ENCODE measurements at places on chromosomes 16 and 17.

GRCh38 chr17:64739316-64740058 lies 77.4 kb upstream of the SMURF2 start:
- DNase-seq, result no peak

- DNase-seq, result no peak
These were observed 21.1 kb downstream of the EIF4A3 start for GRCh38 chr17:80125656-80126448.

GRCh38 chr17:410543-411401 lies 58.2 kb upstream of the RPH3AL start:
- DNase-seq, result no peak

DNA sequence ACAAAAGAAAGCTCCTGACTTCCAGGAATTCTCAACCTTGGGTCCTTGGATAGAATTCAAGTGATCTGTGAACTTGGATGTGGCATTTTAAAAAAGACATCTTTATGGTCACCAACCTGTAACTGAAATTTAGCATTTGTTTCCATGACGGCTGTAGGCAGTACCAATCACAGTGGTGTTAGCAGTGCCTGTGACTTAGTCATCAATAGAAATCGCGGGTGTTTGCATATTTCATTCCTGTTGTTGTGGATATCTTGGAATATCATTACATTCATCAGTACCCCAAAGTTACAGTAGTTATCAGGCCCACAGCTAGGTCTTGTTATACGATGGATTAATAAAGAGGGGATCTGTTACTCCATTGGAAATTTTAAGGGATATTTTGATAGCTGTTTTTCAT lies 81.6 kb downstream of the CMIP start:
- DNase-seq, result no peak

- DNase-seq, result no peak
These were observed 163.2 kb downstream of the UTP18 start for GRCh38 chr17:51423421-51424160.

DNA sequence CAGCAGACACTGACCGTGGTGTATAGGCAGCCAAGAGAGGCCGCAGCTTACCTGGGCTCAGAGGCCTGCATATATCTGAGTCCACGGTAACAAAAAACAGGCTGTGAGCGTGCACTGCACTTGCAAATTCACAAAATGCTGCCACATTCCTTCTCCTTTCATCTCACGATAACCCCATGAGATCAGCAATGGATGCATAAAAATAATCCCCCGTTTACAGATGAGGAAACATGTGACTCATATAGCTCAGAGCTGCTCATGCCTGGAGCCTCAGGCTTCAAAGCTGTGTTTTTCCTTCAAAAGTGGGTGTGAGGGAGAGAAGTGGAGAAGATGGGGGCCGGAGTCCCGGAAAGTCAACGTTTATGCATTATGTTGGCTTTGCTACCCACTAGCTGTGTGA lies 118.3 kb upstream of the FOXF1 start:
- no peak for DNase-seq

DNA sequence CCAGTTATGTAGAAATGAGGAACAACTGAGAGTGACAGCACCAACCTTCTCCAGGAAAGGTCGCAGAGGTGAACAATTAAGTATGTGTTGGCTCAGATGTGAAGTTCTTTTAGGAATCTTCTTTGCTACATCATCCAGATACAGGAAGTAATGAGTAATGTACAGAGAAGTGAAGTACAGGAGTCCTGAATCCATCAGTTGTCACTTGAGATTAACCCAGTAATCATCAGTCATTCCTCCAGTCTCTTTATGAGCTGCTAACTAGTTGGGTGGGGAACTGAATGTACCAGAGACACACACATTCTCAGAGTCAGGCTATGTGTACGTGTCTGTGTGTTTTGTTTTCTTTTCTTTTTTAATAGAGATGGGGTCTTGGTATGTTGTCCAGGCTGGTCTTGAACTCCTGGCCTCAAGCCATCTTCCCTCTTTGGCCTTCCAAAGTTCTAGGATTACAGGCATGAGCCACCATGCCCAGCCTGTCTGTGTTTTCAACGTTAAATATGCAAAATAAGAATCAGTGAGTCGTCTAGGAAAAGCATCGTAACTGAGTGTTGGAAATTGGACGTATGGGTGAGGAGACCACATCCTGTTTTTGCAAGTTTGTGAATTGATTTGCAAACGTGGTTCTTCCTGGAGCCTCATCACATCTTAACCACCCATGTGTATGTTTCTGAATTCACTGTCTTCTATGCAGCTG lies 19.9 kb downstream of the ZNF200 start:
- DNase-seq, result no peak

GRCh38 chr16:72783716-72784318 lies 264.1 kb downstream of the ZFHX3 start:
- DNase-seq, result no peak

DNA sequence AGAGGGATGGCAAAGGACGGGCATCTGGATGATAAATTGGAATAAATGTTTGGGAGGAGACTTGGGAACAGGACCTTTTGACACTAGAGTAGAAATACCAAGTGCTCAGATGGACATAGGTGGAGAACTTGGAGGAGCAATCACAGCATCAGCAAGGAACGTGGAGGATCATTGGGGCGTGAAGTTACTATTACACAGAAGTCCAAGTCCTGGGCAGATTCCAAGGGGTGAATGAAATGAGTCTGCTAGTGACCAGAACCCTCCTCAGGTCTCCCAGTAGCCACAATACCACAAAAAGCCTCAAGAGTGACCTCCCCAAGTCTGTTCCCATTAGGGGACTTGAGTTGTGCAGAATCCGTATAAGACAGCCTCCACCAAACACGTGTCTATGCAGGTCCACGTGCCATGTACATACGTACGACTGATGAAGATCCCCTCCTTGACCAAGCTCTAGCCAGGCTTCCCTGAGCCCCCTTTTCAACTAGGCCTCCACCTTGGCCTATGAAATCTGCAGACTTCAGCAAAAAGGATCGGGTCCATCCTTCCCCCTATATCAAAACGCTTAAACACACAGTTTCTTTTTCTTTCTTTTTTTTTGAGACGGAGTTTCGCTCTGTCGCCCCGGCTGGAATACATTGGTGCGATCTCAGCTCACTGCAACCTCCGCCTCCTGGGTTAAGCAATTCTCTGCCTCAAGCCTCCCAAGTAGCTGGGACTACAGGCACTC lies 2.2 kb downstream of the C17orf67 start:
- no peak for DNase-seq

- DNase-seq, result no peak
These were observed 17.5 kb downstream of the HS3ST4 start for GRCh38 chr16:25709213-25709612.

GRCh38 chr16:83779886-83780285 lies 27.9 kb upstream of the HSBP1 start:
- no peak for DNase-seq

DNA sequence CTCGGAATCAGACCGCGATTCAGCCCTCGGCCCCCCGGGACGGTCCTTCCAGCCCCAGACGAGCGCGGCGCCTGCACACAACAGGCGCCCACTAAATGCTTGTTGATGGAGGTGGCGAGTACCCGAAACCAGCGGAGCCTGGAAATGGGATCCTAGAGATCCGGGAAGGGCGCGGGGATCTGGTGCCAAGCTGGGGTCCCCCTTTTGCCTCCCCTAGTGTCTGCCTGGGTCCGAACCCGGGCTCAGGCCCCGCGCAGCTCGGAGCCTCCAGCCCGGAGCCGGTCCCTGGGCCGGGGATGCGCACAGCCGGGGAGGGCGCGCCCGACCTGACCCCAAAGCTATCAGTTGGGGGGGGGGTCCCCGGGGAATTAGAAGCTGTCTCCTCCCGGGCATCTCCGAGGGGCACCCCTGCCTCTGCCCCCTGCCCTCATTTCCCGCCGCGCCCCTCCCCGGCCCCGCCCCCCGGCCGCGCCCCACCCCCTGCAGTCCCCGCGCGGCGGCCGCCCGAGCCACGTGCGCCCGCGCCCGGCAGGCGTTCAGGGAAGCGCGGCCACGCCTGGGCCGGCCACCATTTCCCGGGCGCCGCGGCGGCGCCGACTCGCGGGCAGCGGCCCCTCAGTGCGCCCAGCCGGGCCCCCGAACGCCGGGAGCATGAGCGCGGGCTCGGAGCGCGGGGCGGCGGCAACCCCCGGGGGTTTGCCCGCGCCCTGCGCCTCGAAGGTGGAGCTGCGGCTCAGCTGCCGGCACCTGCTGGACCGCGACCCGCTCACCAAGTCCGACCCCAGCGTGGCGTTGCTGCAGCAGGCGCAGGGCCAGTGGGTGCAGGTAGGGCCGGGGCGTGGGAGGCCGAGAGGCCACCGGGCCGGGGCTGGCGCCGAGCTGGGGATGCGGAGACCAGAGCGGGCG lies at the start of gene CPNE7:
Gene CPNE7, plus strand, starts transcription at position 512 of the 906 bp plus-strand sequence. Its CDS starts 140 bp downstream, at position 652.
- no peak for DNase-seq

DNA sequence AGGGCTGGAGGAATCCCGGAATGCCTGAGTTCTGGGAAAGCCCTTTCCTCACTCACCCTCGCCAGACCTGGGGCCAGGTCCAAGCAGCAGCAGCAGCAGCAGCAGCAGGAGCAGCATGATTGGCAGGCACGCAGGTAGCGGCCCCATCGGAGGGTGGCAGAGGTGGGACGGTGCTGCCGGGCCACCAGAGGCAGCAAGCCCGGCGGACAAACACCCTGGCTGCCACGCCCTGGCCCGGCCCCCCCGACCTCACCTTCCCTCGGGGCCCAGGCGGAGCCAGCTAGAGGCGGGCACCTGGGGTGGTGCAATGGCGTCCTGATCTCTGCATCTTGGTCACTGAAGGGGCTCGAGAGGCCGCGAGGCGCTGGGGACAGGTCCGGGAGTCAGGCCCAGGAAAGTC lies 122.4 kb downstream of the LAT start:
- DNase-seq, result no peak

- no peak for DNase-seq
These were observed 6.1 kb upstream of the RNF157 start for GRCh38 chr17:76246080-76247066.

DNA sequence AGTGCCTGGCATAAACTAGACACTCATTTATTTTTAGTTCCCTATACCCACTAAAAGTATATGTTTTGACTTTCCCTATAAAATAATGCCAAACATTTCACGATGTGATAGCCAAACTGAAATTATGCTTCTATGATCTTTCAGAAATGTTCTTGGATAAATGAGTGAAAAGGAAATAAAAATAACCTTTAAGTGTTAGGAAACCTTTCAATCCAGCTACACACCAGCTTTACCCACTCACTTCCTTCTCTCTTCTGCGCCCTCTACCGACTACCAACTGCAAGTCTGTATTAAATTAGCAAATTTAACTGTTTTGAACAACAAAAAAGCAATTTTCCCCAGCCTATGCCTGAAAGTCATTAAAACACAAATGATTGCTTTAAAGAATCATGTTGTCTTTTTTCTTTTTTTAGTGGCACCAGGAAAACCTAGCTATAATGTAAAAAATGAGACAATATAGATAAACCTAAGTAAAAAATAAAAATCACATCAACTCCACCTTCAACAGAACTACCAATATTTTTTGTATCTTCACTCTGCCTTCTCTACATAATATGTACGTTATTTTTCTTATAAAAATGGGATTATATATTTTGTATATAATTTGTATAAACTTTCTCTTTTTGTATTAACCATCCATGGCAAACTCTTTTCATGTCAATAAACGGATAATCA lies 13.2 kb upstream of the TMEM100 start:
- no peak for DNase-seq

- DNase-seq, result no peak
These were observed 149.1 kb upstream of the CHMP6 start for GRCh38 chr17:80842456-80843013.

DNA sequence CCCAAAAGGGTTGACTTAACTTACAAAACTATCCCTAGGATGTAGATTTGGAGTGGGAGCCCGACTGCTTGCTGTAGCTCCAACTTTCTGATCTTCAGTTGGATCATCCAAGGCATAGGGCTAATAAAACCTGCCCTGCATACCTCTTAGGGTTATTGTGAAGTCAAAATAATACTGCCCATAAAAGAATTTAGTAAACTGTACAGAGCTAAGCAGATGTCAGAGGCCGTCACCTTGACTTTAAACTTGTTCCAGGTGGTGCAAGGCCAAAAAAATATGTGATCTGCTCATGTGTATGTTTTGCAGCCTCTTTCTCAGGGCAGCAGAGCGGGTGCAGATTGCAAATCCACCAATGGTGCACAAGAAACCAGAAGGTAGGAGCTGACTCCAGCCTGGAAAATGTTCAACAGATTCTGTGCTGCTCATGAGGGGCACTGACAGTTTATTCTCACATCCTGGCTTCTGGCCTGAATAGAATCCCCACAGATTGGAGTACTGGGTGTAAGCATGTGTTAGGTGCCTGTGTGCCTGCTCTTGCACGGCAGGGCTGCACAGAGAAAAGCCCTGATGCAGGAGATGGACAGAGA lies 180.7 kb downstream of the MAP2K4 start:
- DNase-seq, result no peak

- DNase-seq, result peak; percentile 43
These were observed 33.0 kb upstream of the SEC14L1 start for GRCh38 chr17:77107506-77108433.

DNA sequence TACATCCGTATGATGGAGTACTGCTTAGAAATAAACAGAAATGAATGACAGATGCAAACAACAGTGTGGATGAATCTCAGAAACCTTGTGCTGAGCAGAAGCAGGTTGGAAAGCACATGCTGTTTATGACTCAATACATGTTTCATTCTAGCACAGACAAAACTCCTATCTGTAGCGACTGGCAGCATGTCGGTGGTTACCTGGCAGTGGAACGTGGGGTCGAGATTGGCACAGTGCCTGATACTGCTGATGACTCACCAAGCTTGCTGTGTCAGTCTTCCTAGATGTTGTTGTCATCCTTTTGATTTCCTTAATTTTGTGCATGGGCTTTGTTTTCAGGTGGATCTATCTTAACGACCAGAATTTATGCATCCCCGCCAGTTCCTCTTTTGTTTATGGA lies 62.1 kb downstream of the GAN start:
- DNase-seq, result no peak

DNA sequence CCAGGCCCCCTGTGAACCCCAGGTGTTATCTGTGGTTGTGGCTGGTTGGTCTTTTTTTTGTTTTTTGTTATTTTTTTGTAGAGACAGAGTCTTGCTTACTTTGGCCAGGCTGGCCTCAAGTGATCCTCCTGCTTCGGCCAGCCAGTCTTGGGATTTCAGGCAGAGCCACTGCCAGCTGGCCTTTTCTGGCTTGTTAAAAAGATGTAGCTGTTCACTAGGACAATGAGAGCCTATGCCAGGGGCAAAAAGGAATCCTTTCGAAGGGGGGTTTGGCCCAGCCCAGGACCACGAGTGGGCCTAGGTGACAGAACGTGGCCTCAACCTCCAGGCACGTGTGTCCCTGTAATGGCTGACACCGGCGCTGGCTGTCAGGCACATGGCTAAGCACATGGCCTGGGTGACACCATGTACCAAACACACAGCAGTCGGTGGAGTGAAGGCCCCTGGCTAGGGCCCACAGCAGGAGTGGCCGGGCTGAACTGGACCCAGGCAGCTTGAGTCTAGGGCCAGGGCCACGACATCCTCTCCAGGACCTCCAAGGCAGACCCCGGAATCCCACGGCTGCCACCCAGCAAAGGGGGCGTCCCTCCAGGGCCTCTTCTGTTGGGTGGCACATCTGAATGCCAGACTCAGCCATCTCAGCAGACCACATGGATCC lies 6.9 kb upstream of the SLC38A8 start:
- no peak for DNase-seq

DNA sequence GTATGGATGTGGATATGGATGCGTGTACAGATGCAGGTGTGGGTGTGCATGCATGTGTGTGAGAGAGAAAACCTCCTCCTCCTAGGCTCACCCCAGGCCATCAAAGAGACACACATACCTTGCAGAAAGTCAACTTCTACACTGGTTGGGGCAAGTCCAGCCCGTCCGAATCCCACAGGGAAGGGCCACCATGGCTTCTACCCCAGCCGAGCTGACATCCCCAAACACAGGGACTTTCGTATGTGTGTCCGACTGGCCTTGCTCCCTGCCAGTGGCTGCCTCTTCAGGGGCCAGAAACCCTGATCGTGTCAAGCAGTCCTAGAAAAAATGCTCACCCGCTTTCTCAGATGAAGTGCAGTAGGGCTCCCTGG lies 134.2 kb downstream of the XYLT1 start:
- no peak for DNase-seq
